ENCODE measurements at places on chromosomes 2 and 18.

GRCh38 chr2:202426751-202427150 is 50.6 kb downstream of the BMPR2 start:
- no peak for DNase-seq

DNA sequence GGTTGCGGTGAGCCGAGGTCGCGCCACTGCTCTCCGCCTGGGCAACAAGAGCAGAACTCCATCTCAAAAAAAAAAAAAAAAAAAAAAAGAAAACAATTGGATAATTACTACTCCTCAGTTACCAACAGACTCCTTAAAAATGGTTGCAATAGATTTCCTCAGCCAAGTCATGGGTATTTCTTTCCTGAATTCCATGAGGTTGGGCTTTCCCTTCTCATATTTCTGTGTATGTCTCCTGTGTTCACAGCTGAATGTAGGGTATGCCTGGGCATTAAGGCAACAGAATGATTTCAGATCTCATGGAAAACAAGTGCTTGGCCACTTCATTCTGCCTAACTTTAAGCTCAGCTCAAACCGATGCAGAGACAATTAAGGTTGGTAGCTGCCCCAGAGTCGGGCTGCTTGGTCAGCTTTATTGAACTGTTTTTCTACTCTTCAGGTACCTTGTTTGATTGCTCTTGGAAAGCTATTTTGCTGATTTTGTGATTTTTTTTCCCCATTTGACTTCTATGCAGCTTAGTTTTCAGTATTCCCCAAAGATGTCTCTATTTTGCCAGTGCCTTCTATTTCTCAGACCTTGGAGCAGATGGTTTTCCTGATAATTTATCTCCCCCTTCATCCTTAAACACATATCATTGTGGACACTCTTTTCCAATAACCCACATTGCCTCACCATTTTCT is 24.8 kb downstream of the KIF5C start:
- DNase-seq, result no peak

DNA sequence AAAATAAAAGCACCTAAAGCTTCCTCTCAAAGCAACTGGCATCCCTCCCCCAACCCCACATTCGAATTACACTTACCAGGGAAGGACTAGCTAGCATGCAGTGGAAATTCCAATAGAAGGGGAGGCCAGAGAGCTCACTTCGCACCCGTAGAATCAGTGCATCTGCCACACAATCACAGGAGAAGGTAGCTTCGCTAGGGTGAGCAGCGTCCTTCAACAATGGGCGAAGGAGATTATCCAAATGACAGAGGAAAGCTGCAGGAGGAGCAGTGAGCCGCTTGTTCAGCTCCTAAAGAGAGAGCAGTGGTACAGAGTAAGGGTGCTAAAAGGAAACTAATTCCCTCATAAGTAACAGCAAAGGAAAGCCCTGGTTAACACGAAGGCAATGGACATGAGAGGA is 3.2 kb downstream of the NHEJ1 start:
- no peak for DNase-seq

DNA sequence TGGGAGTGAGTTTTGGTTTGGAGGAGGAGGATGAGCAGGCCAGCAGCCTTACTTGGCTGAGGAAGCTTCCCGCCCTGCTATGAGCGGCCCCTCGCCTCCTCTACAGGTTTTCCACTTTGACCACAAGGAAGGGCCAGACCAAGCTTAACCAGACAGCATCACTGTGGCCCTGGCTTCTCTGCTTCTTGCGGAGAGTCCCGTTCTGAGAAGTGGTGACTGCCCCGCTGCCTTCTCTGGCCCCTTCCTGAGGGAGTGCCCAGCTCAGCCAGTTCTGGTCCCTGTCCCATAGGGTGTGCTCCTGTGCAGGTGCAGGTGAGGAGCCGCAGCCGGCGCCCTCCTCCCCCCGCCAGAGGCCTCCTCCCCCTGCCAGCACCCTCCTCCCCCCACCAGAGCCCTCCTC is 101.0 kb downstream of the FAM210A start:
- DNase-seq, result no peak

DNA sequence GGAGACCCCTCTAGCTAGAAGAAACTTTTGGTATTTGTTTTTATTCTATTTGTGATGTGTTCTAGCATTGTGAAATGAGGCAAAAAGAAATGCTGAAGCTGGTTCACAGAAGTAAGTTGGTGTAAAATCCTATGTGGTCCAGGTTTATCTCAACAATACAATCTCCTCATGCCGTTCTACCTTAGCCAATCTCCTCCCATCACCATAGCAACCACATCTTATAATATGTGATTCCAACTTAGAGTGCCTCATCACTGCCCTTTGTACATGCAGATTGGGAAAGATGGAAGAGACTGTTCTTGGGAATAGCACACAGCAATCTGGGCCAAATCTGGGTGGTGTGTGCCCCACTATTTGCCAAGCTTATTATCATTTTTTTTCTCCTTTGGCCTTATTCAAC is 30.3 kb downstream of the DPP10 start:
- no peak for DNase-seq

- DNase-seq, result no peak
Observed at GRCh38 chr18:36580266-36580665, 248.5 kb downstream of the TPGS2 start.

GRCh38 chr2:26330604-26331003 is 15.3 kb upstream of the SELENOI start:
- DNase-seq, result no peak

- DNase-seq, result no peak
Observed at GRCh38 chr18:77470569-77471413, 221.1 kb downstream of the GALR1 start.

DNA sequence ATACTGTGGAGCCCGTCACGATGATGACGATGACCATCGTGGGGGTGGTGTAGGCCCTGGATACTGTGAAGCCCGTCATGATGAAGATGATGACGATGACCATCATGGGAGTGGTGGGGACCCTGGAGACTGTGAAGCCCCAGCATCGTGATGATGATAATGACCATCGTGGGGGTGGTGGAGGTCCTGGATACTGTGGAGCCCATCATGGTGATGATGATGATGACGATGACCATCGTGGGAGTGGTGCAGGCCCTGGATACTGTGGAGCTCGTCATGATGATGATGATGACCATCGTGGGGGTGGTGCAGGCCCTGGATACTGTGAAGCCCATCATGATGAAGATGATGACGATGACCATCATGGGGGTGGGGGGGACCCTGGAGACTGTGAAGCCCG is 81.0 kb upstream of the SALL3 start:
- DNase-seq, result no peak
